ENCODE measurements at places on chromosomes 3 and 15. TPM values are rescaled to one million over a fixed set of nuclear protein-coding genes. Genes with fewer than 3 reads are reported as not detected.

GASK1A gene
- polyA plus RNA-seq = 2.4 TPM

- DNase-seq = peak; percentile 61
- H3K36me3 ChIP-seq = no peaks in the 10 kb centered on the region
- peak overlapping the region; percentile 56 for H3K27ac ChIP-seq
- no peaks in the 10 kb centered on the region for H3K27me3 ChIP-seq
Observed at GRCh38 chr3:56725175-56725574, 42.1 kb upstream of the TASOR start.

DNA sequence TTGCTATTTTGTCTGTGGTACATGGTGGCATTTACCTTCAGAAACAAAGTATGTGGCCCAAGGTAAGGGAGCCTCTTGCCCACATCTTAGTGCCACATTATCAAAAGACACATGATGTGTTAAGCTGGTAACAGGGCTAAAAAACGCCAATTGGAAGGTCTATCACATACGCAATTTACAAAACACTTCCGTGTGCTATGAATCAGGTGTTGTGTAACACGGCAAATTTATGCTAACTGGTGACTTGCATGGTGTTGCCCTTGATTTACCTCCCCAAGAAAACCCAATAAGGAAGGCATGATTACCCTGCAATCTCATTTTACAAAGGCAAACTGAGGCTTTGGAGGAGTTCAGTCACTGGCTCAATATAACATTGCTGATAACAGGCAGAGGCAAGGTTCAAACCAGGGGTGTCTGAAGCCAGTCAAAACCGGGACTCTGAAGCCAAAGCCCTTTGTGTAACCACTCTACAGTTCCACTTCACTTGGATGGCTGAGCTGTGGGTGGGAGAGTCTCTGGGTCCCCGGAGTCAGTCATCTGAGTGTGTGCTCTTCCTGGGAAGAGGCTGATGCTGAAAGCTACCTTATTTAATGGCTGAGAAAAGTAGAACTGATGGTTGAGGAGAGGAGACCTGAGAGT is 103.9 kb upstream of the BCL6 start:
- no peaks in the 10 kb centered on the region for H3K4me1 ChIP-seq
- H3K27ac ChIP-seq = no peak overlapping the region
- DNase-seq = no peak
- no peaks in the 10 kb centered on the region for H3K36me3 ChIP-seq
- no peak overlapping the region for H3K4me3 ChIP-seq

DNA sequence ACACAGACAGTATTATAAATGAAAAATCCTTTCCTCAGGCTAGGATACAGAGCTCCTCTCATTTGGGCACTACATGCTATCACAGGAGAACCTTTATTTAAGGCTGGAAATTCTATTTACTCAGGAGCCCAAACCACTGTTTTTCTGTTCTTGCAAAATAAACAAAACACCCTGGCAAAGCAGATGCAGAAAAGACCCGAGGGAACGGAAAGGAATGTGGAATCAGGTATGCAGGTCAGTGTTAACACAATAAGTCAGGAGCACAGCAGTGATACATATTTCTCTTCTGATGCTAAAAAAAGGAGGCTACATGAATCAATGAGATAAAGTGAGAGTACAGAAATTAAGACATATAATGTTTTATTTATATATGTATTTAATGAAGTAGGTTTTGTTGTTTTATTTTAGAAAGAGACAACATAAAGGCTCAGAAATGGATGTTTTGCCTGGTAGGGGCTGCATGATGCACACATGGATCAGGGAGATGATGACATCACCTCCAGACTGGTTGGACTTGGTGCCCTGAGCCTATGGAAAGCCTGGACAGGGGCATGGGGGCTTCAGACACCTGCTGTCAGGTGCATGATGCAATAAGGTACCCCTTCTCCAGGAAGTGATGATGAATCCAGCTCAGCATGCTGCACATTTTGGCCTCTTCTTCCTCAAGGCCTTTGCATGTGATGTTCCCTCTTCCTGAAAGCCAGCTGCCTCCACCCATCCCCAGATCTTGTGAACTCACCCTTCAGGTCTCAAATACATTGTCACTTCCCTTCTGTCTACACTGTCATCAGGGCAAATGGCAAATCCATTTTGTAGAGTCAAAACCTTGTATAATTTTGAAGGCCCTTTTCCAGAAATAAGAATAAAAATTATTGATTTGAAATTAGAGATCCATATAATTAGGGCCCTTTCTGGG is 19.1 kb upstream of the RBP1 start:
- no peak overlapping the region for H3K4me3 ChIP-seq
- no peak for DNase-seq
- H3K27ac ChIP-seq = no peak overlapping the region
- H3K27me3 ChIP-seq = no peaks in the 10 kb centered on the region

- no peak for DNase-seq
- H3K4me3 ChIP-seq = no peak overlapping the region
- no peaks in the 10 kb centered on the region for H3K27me3 ChIP-seq
- H3K27ac ChIP-seq = no peak overlapping the region
- no peaks in the 10 kb centered on the region for H3K36me3 ChIP-seq
Observed at GRCh38 chr3:46380471-46381221, 9.9 kb downstream of the CCR5 start.

DNA sequence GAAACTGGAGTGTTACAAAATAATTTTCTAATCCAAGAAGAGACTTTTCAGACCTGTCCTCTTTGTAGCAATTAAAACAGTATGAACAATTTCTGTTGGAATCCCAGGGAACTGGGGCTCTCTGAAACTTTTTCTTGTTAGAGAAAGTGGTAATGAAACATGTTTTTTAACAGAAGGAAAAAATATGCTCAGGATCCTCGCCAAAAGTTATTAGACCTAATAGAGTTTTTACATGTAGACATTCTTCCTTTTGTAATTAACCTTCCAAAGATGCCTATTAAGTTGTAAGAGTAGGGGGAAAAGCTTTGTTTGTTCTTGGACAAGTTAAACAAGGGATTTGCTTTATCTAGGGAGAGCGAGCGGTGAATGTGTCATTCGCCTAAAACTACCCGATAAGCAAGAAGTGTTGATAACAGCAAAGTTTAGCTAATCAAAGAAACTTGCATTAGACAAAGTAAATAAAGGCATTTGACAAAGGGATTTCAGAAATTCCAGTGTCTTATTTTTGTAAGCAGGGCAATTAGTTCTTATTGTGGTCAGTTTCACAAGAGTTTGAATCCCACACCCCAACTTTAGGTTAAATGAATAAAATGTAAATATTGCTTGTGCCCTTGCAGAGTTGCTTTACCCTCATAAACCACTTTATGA is 2.3 kb downstream of the RARB start:
- peak overlapping the region; percentile 53 for H3K27ac ChIP-seq
- no peak overlapping the region for H3K4me3 ChIP-seq
- H3K4me1 ChIP-seq = peaks cover 35% of the 10 kb centered on the region
- H3K27me3 ChIP-seq = no peaks in the 10 kb centered on the region

Data from small intestine (tissue), 16 donors.